MCF 10A (cell line): ENCODE measurements at places on chromosomes 13 and 19. TPM values are rescaled to one million over a fixed set of nuclear protein-coding genes. Genes with fewer than 3 reads are reported as not detected.

DNA sequence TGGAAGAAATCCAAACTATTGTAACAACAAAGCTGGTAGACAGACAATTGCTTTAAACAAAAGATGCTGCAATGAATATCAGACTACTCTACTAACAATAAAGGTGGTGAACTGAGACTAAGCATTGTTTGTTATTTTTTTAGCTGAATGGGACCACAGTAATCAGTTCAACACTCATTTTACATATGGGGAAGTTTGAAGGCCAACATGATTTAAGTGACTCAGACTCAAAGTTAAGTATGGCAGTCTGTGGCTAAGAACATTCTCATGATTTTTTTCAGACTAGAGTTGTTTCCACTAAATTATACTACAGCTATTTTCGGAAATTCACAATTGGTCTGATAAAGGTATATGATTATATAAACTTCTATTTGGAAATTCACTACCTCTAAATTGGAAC lies 10.4 kb downstream of the EXOSC8 start:
- no peak for DNase-seq
- peaks cover 13% of the 10 kb centered on the region for H3K4me1 ChIP-seq
- H3K27ac ChIP-seq = no peak overlapping the region
- peaks cover 96% of the 10 kb centered on the region for H3K36me3 ChIP-seq
- H3K4me3 ChIP-seq = no peak overlapping the region

DNA sequence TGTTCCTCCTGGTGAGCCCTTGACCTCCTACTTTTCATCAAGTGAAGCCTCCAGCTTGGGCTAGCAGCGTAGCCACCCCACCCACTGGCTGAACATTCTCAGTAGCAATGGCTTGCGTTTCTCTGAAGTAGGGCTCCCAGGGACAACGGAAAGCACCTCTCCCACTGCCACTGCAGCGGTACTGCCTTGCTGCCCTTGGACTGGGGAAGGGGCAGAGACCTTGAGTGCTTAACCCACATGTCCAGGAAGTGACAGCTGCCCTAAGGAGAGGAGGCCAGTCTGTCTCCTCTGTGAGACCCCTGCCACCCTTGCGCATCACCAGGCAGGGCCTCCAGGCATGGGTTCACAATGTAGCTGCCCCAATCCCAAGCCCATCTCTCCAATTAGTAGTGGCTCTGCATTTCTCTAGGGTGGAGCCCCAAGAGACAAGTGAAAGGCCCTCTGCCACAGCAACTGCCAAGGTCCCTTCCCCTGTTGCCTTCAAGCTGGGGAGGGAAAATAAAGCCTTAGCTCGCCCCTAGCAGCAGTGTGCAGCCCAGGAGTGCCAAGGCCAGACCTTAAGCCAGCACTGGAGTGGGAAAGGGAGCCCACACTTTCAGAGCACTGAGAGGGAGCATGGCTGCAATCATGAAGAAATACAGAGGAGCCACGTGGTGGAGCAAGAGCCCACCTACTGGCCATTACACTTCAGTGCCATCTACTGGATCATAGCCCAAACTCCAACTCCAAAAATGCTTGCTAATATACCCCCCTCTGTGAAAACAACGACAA lies 175.9 kb upstream of the TRPC4 start:
- peak; percentile 56 for DNase-seq
- peak overlapping the region; percentile 44 for H3K27ac ChIP-seq
- H3K4me3 ChIP-seq = no peak overlapping the region
- H3K36me3 ChIP-seq = no peaks in the 10 kb centered on the region

DNA sequence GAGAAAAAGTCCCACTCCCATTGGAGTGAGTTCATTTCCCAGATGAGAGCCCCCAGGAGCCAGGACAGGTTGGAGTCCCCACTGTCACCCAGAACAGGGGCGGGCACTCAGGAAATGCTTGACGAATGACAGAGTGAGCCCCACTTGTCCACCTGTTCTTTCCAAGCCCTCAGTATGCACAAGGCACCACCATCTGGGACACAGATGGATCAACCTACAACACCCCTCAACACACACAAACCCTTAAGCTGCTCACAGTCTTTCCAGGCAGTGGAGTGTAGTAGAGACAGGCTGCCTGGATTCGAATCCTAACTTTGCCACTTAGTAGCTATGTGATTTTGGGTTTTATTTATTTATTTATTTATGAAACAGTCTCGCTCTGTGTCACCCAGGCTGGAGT lies 8.0 kb downstream of the ARHGEF1 start:
- no peak overlapping the region for H3K4me3 ChIP-seq
- H3K27me3 ChIP-seq = no peaks in the 10 kb centered on the region
- H3K36me3 ChIP-seq = peaks cover 29% of the 10 kb centered on the region
- no peak for DNase-seq
- H3K27ac ChIP-seq = no peak overlapping the region
- H3K4me1 ChIP-seq = peaks cover 18% of the 10 kb centered on the region

DNA sequence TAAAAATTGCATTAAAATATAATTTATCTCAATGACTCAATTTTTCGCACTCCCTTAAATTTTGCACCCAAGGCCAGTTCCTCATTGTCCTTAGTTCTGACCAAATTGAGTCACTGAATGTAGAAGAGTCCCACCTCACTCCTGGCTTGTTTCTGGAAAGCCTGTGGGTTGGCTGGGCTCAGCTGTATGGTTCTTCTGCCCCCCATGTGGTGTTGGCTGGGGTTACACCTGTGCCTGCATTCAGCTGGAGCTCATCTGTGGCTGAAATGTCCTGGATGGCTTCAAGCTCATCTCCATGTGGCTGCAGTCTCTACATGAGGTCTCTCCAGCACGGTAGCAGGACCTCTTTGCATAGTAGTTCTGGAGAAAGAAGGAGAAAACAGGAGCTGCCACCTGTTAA lies 7.2 kb upstream of the IRGC start:
- DNase-seq = no peak
- H3K36me3 ChIP-seq = no peaks in the 10 kb centered on the region
- H3K27me3 ChIP-seq = no peaks in the 10 kb centered on the region
- no peak overlapping the region for H3K27ac ChIP-seq
- H3K4me1 ChIP-seq = peaks cover 7% of the 10 kb centered on the region
- H3K4me3 ChIP-seq = no peak overlapping the region

DNA sequence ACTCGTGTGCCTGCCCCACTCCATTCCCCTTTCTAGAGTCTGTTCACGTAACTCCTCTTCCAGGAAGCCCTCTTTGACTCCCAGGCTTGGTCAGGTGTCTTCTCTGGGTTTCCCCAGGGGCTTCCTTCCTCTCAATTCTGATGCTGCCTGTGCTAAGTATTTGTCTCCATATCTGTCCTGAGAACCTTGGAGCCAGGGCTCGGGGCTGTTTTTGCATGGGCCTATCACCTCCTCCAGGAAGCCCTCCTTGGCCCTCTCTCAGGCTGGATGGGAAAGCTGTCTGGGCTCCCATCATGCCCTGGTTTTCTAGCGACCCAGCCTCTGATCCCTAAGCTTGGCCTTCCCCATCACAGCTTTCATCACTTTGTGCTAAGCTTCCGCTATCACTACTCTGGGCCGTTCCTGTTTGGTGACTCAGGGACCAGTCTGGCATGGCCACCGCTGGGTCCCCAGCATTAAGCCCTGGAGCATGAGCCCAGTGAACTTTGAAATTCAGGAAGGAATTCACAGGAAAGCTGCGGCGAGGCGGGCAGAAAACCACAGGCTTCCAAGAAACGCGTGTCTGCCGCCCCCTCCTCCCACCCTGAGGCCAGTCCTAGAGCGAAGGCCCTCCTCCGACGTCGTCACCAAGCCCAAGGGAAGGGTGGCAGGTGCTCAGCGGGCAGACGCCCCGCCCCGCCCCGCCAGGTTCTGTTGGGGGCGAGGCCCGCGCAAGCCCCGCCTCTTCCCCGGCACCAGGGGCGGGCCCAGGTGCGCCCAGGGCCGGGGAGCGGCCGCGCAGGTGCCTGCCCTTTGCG lies 486 bp upstream of the SPINT2 start:
- no peaks in the 10 kb centered on the region for H3K27me3 ChIP-seq
- no peaks in the 10 kb centered on the region for H3K36me3 ChIP-seq
- peak overlapping the region; percentile 82 for H3K27ac ChIP-seq

GRCh38 chr19:48611872-48612271 lies 3.0 kb downstream of the FAM83E start:
- H3K27me3 ChIP-seq = no peaks in the 10 kb centered on the region
- H3K4me1 ChIP-seq = peaks cover 31% of the 10 kb centered on the region
- peaks cover 36% of the 10 kb centered on the region for H3K36me3 ChIP-seq
- H3K4me3 ChIP-seq = no peak overlapping the region

- peaks cover 14% of the 10 kb centered on the region for H3K27me3 ChIP-seq
- DNase-seq = no peak
- H3K4me3 ChIP-seq = peak overlapping the region; percentile 72
- no peaks in the 10 kb centered on the region for H3K36me3 ChIP-seq
- no peak overlapping the region for H3K27ac ChIP-seq
- H3K4me1 ChIP-seq = no peaks in the 10 kb centered on the region
Observed at GRCh38 chr19:33194532-33194885, 379 bp downstream of the LRP3 start.

DNA sequence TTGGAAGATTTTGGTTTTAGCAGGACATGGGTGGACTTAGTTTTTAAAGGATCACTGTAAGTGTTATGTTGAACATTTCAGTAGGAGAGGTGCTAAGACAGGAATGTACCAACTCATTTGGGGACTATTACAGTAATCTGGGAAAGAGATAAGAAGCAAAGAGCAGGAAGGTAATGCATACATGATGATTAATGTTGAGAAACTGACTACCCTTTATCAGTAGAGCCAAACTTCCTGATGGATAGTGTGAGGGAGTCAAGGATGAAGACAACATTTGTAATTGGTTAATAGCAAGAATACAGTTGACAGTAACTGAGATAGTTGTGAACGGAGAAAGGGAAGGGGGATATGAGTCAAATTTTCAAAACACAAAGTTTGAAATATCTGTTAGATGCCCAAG lies 421.9 kb upstream of the PRR20A start:
- H3K36me3 ChIP-seq = no peaks in the 10 kb centered on the region
- no peak for DNase-seq
- peaks cover 15% of the 10 kb centered on the region for H3K27me3 ChIP-seq
- H3K4me1 ChIP-seq = peaks cover 7% of the 10 kb centered on the region
- no peak overlapping the region for H3K4me3 ChIP-seq
- no peak overlapping the region for H3K27ac ChIP-seq

DNA sequence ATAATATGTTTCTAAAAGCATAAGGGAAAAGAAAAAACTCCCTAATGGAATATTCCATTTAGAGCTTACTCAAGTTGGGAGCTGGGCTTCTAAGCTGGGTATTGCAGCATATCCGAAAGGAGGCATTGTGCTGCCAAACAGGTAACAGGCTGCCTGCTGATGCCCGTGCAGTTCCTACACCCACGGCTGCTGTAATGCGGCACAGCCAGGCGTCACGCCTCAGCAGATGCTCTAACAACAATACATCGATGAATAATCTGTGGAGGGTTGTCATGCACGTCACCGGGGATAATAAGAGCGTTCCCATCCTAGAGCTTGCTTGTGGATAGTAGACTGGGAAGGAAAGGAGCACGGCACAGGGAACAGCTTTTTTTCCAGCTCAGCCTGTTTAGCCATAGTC lies 1582.1 kb upstream of the SLC10A2 start:
- H3K27me3 ChIP-seq = no peaks in the 10 kb centered on the region
- H3K36me3 ChIP-seq = no peaks in the 10 kb centered on the region
- no peak overlapping the region for H3K4me3 ChIP-seq

GRCh38 chr13:37383856-37384370 lies 214.7 kb downstream of the POSTN start:
- H3K4me1 ChIP-seq = no peaks in the 10 kb centered on the region
- H3K27me3 ChIP-seq = no peaks in the 10 kb centered on the region
- no peaks in the 10 kb centered on the region for H3K36me3 ChIP-seq

DNA sequence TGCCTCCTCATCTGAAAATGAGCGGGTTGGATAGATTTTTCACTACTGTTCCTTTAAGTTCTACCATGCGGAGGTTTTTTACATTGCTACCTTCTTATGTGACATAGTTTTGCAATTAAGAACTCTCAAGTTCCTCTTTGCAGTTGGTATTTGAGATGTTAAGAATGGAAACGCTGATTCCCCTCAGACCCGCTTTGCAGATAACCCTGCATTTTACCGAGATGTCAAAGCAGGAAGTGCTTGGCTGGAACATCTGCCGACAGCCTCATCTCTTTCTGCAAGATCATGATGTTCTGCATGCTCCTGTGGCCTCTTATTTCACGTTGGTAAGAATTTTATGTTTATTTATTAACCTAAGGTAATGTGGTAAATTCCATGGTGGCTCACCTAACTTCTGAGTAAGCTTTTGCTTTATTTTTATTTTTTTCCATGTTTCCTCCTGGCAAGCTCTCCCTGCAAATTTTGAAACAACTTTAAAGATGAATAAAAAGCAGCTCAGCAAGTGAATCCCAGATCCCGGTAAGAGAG lies 22.5 kb downstream of the PABPC3 start:
- peaks cover 6% of the 10 kb centered on the region for H3K4me1 ChIP-seq
- no peaks in the 10 kb centered on the region for H3K27me3 ChIP-seq
- no peak for DNase-seq
- no peak overlapping the region for H3K27ac ChIP-seq
- no peak overlapping the region for H3K4me3 ChIP-seq
- no peaks in the 10 kb centered on the region for H3K36me3 ChIP-seq

DNA sequence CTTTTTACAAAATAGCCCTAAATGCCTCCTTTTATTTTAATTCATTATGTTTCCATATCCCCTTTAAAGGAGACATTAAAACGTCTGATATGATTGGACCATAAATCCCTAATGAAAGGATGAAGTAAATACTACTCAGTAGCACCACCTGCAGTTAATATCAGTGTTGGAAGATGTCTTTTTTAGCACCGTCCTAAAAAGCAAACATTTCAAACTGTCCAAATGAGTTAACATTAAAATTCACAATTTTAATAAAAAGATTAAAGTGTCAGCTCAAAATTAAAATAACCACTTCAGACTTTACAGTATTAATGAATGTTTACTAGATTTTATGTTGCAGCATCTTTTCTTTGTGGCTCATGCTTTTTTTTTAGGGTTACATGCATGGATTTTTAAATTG lies 12.3 kb downstream of the ZNF507 start:
- H3K36me3 ChIP-seq = peaks cover 75% of the 10 kb centered on the region
- DNase-seq = no peak
- H3K27me3 ChIP-seq = no peaks in the 10 kb centered on the region
- H3K27ac ChIP-seq = no peak overlapping the region
- peaks cover 2% of the 10 kb centered on the region for H3K4me1 ChIP-seq

- no peaks in the 10 kb centered on the region for H3K27me3 ChIP-seq
- H3K4me1 ChIP-seq = peaks cover 11% of the 10 kb centered on the region
- H3K27ac ChIP-seq = peak overlapping the region; percentile 57
- no peak for DNase-seq
Observed at GRCh38 chr19:38251564-38252051, 4.6 kb downstream of the PPP1R14A start.

- H3K27ac ChIP-seq = peak overlapping the region; percentile 70
- DNase-seq = peak; percentile 16
- H3K27me3 ChIP-seq = no peaks in the 10 kb centered on the region
- peak overlapping the region; percentile 41 for H3K4me3 ChIP-seq
- peaks cover 66% of the 10 kb centered on the region for H3K36me3 ChIP-seq
Observed at GRCh38 chr19:4707956-4708650, 15.5 kb downstream of the DPP9 start.

Gene PCID2
- 60.7 and 63.4 TPM in 2 replicates for total RNA-seq

Gene VSTM2B
- not detected in 2 replicates for total RNA-seq

Gene ELL
- 20.8 and 22.4 TPM in 2 replicates for total RNA-seq

Gene CCL25
- not detected in 2 replicates for total RNA-seq

Gene HIF3A
- total RNA-seq = 0.47 TPM in 1 of 2 replicates, not detected in the other

Gene DCT
- total RNA-seq = 0.07 TPM in 1 of 2 replicates, not detected in the other

Gene GSX1
- not detected in 2 replicates for total RNA-seq

Gene ENOX1
- total RNA-seq = 1.5 and 1.8 TPM in 2 replicates
